ENCODE measurements at places on chromosomes 2 and 18.

DNA sequence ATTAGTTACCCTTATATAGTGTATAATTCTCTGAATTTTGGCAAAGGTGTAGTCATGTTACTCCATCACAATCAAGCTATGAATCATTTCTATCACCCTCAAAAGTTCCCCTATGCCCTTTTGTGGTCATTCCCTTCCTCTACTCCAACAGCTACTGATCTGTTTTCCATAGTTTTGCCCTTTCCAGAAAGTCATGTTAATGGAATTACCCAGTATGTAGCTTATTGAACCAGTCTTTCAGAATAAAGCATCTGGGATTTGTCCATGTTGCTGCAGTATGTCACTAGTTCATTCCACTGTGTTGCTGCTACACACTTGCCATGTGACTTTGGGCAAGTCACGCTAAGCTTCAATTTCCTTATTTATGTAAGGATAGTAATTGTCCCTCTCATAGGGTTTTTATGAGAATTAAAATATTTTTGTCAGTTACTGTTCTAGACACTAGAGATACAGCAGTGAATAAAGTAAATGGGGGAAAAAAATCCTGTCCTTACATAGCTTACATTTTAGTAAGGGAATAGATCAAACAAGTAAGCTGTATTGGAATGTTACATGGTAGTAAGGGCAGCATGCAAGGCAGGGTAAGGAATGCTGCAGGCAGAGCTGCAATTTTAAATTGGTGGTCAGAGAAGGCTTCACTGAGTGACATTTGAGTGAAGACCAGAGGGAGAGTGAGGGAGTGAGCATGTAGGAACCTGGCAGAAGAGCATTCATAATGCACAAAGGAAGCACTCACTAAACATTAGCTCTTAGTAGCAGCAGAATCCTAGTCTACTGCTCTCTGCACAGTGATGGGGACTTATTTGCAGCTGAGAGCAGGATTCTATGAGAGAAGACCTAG lies 80.3 kb upstream of the TSPYL6 start:
- no peak for DNase-seq

GRCh38 chr18:3177902-3178687 lies 41.7 kb downstream of the MYOM1 start:
- no peak for DNase-seq

- no peak for DNase-seq
Observed at GRCh38 chr18:57915865-57916582, 112.9 kb upstream of the ATP8B1 start.

GRCh38 chr2:222499226-222499625 lies 74.9 kb downstream of the SGPP2 start:
- no peak for DNase-seq

- no peak for DNase-seq
Observed at GRCh38 chr2:9508931-9509330, 34.6 kb downstream of the IAH1 start.

- no peak for DNase-seq
Observed at GRCh38 chr18:50441016-50441415, 66.2 kb downstream of the SKA1 start.

DNA sequence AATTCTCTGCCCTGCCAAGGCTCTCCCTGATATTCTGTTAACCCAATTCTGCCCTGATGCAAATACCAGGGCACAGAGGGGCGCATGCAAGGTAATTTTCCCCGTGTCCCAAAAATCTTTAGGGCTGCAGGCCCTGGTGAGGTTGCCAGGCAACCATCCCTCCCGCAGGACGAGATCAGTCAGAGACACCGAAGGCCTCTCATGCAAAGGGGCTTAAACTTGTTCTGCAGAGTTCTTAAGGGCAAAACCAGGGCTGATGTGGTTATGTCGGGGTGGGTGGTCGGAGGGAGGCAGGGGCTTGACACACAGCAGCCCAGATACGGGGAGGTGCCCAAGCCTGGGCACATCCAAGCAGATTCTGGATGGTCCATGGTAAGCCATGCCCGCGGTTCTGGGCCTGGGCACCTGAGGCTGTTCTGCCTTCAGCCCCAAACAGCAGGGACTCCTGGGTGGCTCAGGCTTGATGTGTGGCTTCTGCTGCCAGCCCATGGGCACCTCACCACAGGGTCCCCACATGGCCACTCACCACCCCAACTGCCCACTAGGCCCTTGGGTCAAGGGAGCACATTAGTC lies 27.2 kb downstream of the STEAP3 start:
- no peak for DNase-seq

- no peak for DNase-seq
Observed at GRCh38 chr2:130894326-130894942, 57.7 kb downstream of the ARHGEF4 start.

- no peak for DNase-seq
Observed at GRCh38 chr2:65727381-65727780, 295.0 kb upstream of the SPRED2 start.

- DNase-seq = no peak
Observed at GRCh38 chr2:182318466-182319220, 108.2 kb downstream of the PDE1A start.

DNA sequence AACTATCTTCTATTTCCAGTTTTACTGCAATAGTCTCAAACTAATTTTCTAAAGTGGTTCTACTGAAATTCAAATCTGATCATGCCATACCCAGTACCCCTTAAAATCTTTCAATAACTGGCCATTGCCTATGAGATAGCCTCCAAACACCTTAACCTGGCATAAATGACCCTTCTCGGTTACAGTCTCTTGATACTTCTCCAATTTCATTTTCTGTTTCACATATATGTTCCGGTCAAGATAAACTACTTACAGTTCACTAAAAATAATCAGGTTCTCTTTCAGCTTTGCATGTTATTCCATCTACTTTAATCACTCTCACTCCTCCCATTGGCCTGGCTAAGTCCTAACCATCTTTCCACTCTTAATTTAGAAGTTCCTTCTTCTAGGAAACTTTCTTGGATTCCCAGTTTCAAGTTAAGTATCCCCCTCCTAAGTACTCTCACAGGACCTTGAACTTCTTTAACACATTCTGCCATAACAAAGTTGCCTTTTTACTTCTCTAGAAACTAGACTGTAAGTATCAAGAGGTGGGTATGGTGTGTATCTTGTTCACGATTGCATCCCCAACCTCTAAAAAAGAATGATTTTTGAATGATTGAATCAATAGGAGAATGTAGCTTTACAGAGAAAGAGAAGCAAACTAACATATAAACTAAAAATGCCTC lies 110.2 kb upstream of the RBBP8 start:
- no peak for DNase-seq

DNA sequence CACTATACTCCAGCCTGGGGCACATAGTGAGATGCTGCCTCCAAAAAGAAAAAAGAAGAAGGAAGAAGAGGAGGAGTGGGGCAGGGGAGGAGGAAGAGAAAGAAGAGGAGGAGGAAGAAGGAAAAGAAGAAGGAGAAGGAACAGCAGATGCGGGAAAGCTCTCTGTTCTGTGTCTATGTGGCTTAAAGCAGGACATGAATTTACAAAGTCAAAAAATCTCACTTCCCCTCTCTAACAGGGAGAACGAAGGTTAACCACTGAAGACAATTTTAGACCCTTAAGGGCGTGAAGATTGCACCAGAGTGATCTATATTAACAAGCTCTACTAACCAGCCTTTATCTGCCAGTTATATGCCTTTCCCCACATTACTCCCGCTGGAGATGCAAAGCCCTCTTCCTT lies 258.9 kb downstream of the METTL4 start:
- no peak for DNase-seq

All from pulmonary artery endothelial cell (primary cell).